ENCODE measurements at places on chromosomes 5 and 9. TPM values are rescaled to one million over a fixed set of nuclear protein-coding genes. Genes with fewer than 3 reads are reported as not detected.

GRCh38 chr5:123502120-123502519 lies 9.9 kb upstream of the CSNK1G3 start:
- DNase-seq: no peak
- no peak overlapping the region for H3K27ac ChIP-seq
- H3K27me3 ChIP-seq: peaks cover 3% of the 10 kb centered on the region
- no peaks in the 10 kb centered on the region for H3K36me3 ChIP-seq
- peaks cover 2% of the 10 kb centered on the region for H3K4me1 ChIP-seq

DNA sequence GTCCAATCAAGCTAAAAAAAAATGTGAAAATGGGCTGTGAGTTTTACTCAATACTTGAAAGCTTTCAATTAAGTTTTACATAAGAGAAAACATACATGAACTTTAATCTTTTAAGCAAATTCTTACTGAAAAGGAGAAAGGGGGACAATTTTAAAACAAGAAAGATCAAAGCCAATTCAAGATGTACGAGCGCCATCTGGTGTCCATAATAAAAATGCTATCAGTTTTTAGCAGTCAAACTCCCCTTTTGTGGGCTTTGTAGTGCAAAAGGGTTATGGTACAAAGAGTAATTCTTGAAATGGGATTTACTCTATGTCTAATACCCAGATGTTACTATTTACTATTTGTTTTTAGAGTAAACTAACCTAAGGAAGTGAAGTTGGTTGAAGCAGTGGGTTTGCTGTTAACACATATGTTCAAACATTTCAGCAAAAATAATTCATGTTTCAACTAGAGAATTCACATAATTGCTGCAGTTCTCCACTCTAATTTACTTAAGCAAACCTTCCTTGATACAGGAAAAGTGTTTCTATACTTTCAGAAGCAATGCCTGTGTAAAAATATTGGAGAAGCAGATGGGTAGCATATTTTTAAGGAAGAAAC lies 228.2 kb upstream of the TYRP1 start:
- H3K4me3 ChIP-seq: no peak overlapping the region
- H3K27me3 ChIP-seq: no peaks in the 10 kb centered on the region
- peak; percentile 10 for DNase-seq
- H3K27ac ChIP-seq: no peak overlapping the region
- H3K4me1 ChIP-seq: no peaks in the 10 kb centered on the region

GRCh38 chr9:77063645-77064285 lies 44.3 kb downstream of the FOXB2 start:
- no peak overlapping the region for H3K4me3 ChIP-seq
- no peaks in the 10 kb centered on the region for H3K27me3 ChIP-seq
- H3K36me3 ChIP-seq: no peaks in the 10 kb centered on the region
- no peak overlapping the region for H3K27ac ChIP-seq
- DNase-seq: peak; percentile 47
- H3K4me1 ChIP-seq: no peaks in the 10 kb centered on the region

GRCh38 chr5:127561254-127561653 lies 43.8 kb downstream of the PRRC1 start:
- peak; percentile 77 for DNase-seq
- no peak overlapping the region for H3K27ac ChIP-seq
- peaks cover 10% of the 10 kb centered on the region for H3K4me1 ChIP-seq
- H3K36me3 ChIP-seq: 0 out of 2 replicates have a peak, but pooled peaks cover 2% of the 10 kb centered on the region
- no peak overlapping the region for H3K4me3 ChIP-seq

DNA sequence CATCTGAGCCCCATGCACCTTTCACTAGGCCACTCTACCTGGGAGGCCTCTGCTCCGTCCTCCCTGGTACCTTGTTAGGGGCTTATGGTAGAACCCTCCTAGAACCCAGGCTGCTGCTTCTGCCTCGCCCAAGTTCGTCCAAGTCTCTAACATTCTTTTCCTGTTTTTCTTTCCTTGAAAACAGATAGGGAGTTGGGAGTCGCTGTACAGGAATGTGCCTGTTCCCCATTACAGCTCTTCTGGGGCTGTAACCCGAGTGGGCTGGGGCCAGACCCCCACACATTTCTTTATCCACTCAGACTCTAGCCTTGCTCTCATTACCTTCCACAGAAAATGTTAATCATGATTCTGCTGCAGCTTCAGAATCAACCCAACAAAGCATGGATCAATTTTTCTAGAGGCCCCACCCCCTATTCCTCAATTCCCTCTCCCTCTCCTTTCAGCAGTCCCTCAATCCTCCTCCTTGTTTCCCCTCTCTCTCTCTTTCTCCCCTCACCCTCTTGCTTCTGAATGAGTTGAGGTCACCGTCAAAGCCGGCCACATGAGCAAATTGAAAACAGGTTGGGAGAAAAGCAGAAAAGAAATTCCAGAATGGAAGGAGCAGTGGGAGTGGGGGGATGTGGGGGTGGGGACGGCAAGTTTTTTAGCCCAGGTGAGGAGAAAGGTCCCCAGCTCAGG lies 193.8 kb upstream of the TRIM32 start:
- peaks cover 4% of the 10 kb centered on the region for H3K4me1 ChIP-seq
- no peaks in the 10 kb centered on the region for H3K27me3 ChIP-seq
- peak; percentile 43 for DNase-seq
- no peak overlapping the region for H3K4me3 ChIP-seq
- H3K27ac ChIP-seq: no peak overlapping the region

Gene NME5
- total RNA-seq: under 0.01 TPM

Gene PDE6A
- total RNA-seq: not detected

Gene TGFBR1
- total RNA-seq: 75.3 TPM

Measured in IMR-90 (cell line).